ENCODE measurements at places on chromosomes 4 and X.

- no peak for DNase-seq
Observed at GRCh38 chr4:2290974-2291704, 29.2 kb upstream of the MXD4 start.

DNA sequence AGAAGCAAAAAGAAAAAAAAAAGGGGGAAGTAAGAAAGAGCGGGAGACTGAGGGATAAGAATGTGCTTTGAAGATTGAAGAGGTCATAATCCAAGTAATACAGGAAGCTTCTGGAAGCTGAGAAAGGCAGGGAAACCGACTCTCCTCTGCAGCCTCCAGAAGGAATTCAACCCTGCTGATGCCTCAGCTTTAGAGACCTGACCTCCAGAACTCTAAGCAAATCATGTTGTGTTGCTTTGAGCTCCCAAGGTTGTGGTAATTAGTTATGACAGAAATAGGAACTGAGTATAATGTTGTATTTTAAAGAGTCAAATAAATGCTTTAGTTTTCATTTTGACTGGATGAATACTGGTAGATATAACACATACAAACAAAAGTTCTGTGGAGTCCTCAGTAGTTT lies 48.0 kb upstream of the FAT1 start:
- no peak for DNase-seq

- no peak for DNase-seq
Observed at GRCh38 chr4:117417856-117418255, 332.5 kb upstream of the TRAM1L1 start.

DNA sequence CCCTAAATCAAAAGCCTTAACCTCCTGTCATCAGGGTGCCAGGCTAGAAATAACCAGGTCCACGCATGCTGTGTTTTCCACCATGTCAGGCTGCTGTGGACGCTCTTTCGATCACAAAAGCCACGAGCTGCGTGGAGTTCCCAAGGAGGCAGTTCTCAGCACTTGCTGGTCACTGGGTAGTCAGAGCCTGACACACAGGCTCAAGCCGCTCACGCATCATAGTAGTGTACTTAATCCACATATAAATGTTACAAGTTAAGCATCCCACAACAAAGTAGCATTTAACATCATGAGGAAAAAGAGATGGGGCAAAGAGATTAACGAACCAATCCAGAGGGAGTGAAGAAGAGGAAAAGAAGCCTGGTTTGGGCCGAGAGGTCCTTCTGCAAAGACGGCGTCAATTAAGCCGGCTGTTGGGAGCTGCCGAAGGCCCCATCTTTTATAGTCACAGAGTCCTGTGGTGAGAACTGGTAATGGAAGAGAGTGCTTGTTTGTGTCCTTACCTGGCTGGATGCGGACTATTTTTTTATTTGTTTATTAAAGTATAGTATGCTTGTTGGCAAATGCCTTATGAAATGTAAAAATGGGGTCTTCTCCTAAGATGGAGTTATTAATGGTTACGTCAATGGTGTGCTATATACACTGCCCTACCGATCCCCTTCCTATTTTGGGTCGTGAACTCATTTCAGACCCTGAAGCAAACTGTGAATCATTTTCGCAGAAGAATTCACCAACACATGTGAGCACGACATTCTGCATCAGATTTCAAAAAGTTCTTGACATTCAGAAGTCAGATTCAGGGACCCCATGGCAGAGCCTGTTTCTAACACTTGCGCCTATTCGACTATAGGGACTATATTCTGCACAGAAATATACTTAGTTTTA lies 675 bp downstream of the PRIMPOL start:
- no peak for DNase-seq

DNA sequence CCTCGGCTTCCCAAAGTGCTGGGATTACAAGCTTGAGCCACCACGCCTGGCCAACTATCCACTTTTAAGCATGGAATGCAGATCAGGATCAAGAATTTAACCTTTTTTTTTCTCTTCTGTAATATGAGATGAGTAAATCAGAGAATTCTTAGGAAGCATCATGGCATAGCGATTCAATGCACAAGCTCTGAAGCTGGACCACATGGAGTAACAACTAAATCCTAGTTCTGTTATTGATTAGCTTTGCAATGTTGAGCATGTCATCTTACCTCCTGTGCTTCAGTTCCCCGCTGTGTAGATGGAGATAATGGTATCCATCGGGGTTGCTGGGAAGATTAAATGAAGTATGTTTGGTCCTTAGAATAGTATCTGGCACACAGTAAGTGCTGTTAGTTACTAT lies 1.9 kb upstream of the SNX25 start:
- no peak for DNase-seq

DNA sequence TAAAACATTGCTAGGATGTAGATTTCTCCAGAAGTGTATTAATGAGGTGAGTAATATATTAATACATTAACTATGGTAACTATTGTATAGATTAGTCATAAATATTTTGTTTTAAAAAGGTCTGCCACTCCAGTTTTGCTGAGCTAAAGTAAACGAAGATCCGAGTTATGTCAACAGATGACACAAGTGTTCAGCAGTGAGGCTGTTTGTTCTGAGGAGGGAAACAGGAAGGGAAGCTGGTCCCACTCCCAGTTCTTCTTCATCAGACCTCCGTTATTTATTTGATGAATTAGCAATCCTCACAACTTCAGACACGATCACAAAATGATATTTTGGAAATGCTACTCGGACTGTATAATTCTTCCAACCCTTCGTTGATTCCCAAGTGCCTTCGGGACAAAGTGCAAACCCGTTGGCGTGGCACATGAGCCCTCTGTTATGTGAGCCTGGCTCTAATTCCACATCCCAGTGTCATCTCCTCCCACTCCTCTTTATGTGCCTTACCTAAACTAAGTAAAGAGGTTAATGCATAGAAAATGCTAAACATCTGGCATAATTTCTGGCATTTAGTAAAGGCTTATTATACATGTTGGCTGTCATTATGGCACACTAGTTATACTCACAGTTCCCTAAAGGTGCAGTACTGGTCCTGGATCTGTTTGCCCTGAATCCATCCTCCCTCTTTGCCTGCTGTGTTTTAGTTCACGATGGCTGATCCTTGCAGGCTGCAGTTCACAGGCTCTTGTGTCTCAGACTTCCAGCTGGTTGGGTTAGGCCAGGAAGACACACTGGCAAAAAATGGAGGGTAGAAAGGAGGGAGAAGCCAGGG lies 190.6 kb upstream of the LNX1 start:
- no peak for DNase-seq

DNA sequence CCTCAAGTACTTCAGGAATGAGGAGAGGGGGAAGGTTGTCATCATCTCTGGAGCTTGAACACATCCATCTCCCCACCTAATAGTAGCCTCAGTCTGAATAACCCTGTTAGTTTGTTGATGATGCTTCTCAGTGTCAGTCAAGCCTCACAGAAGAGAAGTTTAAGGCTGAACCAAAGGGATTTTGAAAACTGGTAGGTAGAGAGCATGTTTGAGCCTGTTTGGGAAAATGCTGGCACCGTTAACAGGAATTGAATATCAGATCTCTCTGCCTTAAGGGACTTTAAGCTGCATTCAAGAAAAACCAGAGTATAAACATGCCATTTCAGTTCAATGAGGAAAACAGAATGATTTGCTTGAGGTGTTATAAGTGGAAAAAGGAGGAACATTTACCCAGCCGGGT lies 73.1 kb downstream of the MAPK10 start:
- DNase-seq = no peak

DNA sequence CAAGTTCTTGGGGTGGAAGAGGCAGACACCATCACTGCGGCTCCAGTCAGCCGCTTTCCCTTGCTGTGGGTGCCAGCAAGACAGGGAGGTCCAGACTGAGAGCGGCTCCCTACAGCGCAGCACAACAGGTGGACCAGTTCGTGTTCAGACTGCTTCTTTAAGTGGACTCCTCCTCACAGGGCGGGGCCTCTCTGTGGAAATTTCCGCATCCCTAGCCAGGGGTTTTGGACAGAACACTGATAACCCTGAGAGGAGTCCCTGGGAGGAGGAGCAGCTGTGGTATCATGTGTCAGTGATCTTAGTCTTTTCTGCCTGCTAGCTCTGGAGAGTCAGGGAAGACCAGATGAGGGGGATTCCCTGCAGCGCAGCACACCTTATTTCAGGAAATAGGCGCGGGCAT lies 48.5 kb downstream of the MAGEC2 start:
- DNase-seq = no peak

- DNase-seq = no peak
Observed at GRCh38 chrX:101368800-101369199, 17.2 kb downstream of the BTK start.

DNA sequence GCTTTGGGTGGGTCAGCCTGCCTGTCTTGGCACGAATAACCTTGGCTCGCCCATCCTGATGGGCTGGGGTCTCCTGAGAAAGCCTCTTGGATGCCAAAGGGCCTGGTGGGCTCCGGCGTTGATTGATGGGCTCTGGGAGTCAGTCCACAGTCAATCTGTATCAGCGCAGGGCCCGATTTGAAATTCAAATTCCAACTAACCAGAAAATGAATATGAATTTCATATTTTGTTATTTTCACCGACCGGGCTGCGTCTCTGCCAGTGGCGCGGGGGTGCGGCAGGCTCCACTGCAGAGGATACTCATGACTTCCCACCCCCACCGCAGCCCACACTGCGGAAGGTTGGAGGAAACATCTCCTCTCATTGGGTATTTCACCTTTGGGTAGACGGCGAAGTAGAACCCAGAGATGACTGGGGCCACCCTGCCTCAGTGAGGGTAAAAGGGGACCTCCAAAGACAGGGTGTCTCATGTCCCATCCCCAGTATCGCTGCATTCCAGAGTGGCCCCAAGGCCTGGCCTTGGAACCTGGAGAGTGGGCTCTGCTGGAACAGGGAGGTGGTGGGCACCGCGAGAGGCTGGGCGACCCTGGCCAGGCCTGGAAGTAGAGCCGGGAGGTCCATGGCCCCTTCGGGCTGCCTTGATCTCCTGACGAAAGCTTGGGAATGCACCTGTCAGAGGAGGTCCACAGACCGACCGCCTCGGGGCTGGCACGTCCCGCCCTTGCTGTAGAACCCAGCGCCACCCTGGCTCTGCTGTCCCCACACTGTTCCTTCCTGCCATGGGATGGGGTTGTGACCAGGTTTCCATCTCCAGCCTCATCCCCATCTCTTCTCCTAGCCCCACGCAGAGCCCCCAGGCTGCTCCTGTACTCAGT lies 54.8 kb upstream of the SORCS2 start:
- DNase-seq = no peak

DNA sequence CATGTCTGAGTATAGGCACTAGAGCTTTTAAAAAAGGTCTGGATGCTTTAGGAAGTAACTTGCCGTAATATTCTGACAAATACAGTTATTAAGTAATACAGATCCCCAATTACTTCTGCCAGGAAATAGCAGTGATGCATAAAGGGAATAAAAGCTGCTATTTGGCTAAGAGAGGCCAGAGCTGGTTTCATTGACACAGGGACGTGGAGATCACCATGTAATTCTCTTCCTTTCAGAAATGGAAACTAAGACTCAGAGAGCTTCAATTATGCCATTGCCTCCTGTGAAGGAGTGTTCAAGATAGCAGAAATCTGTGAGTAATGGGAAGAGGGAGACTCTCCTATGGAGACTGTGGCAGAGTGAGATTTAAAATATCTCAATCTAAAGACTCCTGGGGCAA lies 238.1 kb downstream of the SLITRK2 start:
- no peak for DNase-seq

DNA sequence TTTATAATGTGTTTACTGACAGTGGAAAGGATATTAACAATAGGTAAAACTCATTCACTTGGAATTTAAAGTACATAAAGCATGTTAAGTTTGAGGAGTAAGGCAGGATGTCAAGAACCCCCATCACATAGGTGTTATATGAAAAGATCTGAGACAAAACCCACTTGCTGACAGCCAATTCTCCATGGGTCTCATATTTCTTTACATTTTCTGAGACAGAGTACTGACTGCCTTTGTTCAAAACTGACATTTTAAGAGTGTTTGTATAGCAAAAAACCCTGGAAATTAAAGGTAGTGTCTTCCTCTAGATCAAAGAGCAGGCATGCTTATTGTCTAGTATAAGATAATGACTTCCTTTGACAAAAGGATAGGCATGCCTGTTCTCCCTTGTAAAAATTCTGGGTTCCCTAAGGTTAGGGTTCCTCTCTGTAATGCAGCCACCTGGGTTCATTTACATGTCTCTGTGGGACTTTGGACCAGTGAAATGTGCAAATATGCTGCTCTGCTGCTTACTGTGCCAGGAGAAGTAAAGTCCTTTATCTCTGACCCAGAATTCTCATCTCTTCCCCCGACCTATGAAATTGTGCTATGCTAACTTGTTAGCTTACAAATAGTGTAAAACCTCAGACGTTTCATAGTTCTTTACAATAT lies 123.6 kb downstream of the PCDH18 start:
- no peak for DNase-seq

DNA sequence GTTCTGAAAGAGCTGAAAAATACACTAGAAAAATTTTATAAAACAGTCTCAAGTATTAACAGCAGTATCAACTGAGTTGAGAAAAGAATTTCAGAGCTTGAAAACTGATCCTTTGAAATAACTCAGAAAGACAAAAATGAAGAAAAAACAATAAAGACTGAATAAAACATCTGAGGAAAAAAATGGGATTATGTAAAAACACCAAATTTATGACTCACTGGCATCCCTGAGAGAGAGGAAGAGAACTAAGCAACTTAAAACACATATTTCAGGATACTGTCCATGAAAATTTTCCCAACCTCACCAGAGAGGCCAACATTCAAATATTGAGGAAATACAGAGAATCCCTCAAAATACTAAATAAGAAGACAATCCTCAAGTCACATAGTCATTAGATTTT lies 22.9 kb downstream of the PABPC4L start:
- DNase-seq = no peak

GRCh38 chr4:38621831-38622230 lies 42.2 kb upstream of the KLF3 start:
- no peak for DNase-seq

DNA sequence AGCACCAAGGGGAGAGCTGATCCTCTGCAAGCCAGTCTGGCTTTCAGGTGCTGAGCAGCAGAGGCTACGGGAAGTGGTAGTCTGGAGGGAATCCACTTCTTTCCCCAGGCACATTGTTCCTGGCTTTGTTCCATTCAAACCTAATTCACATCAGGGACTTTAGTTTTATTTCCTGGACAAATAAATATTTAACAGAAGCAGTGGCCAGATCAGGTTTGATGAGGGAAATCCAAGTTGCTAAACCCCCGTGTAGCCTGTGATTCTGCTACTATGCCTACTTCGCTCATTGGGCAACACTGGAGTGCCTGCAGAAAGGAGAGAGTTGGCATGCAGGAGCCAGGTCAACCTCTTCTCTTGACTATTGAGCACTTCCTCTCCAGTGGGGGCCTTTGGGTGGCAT lies 13.8 kb upstream of the STBD1 start:
- DNase-seq = no peak

Measured in RWPE1 (cell line).